Breast epithelium (tissue), 4 donors: ENCODE measurements at places on chromosomes 5 and 9. TPM values are rescaled to one million over a fixed set of nuclear protein-coding genes. Genes with fewer than 3 reads are reported as not detected.

DNA sequence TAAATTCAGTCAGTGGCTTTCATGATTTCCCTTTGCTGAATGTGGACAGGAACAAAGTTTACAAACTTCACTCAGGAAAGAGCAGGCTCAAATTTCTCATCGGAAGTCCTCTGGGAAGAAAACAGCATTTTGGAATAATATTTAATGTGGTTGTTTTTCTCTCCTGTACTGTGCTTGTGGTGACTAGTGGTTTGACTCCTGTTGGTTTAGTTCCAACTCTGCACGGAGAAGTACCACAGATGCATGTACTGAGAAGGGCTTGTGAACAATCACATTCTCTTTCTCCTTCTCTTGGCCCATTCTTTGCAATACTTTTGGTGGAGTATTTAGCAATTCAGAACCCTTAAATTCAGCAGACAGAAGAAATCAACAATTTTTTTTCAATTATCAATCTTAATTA is 13.3 kb downstream of the MPDZ start:
- no peak for DNase-seq

- no peak for DNase-seq
Measured at GRCh38 chr5:176388003-176388443, 375 bp downstream of the NOP16 start.

GRCh38 chr9:87793292-87793691 is 67.4 kb downstream of the CTSL start:
- DNase-seq, result no peak

- DNase-seq, result no peak
Measured at GRCh38 chr9:99411068-99411467, 189.0 kb downstream of the SEC61B start.

DNA sequence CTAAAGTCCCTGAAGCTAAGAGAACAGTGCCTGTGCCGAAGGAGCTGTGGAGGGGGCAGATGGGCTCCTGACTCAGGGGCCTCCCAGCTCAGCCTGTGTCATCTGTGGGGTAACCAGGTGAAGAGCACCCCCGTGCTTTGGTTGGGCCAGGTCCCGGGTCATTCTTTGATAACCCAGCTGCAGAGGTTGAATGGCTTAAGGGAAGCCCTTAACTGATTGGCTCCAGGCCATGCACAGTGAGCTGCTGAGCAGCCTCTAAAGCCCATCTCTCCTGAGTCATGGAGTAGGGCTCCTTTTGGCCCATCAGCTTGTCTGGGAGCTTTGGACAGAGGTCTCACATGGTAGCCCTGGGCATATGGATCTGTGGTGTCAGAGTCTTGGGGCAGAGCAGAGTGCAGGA is 28.7 kb downstream of the COL27A1 start:
- DNase-seq, result no peak

DNA sequence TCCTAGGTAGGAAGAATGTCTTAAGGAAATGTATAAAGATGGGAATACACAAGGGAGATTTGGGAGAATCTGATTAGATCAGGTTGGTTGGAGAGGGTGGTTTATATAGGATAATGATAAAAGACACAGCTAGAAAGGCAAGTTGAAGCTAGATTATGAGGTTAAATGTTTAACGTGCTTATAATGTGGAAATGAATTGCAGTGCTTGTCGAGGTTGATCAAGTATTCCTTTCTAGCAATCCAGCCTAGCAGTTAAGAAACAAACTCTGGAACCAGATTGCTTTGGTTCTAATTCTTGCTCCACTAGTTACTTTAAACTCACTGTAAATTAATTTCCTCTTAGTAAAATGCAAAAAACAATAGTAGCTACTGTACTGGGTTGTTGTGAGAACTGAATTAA is 76.5 kb downstream of the NIPBL start:
- DNase-seq, result no peak

DNA sequence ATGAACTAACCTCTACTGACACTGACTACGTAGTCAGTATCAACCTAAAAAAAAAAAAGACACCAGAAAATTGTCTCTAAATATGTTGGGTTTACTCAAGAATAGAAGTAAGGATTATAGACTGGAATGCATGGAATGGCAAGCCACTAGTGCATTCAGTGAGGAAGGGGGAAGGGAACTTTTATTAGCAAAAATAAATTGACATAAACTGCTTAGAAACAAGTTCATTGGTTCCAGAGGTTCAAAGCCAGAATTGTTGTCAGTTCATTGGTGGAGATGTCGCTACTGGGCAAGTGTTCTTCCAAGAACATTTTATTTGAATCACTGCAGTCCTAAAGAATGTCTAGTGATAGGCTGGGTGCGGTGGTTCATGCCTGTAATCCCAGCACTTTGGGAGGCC is 26.1 kb upstream of the AOPEP start:
- no peak for DNase-seq

DNA sequence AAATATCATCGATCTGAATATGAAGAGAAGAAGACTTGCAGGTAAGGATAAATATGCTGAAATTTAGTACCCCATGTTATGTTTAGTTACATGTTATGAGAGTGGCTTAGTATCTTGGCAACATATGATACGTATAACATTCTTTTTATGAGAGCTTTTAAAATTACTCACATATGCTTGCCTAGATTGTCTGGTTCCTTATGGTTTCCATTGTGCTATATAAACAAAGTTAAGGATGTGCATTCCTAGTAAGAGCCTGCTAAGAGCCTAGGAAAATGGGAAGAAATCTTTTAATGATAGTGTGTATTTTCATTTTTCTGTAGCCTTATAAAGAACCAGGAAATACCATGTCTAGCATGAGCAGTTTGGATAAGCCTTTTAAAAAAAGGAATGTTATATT is 112.0 kb upstream of the KCNN2 start:
- DNase-seq, result no peak

DNA sequence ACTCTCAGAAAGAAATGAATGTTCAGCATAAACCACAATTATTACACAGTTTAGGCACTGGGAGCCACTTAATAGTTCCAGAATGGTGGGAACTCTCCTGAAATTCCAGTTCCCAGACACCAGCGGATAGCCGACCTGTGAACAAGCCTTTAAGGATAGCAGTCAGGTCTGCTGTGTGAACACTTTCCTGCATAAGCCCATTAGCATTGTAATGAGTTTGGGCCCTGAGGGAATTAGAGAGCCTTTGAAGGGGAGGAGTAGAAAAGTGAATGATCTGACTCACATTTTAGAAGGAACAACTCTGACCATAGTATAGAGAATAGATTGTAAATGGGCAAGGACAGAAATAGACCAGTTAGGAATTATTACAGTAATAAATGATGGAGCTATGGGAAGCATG is 189.1 kb downstream of the ADGRV1 start:
- no peak for DNase-seq

DNA sequence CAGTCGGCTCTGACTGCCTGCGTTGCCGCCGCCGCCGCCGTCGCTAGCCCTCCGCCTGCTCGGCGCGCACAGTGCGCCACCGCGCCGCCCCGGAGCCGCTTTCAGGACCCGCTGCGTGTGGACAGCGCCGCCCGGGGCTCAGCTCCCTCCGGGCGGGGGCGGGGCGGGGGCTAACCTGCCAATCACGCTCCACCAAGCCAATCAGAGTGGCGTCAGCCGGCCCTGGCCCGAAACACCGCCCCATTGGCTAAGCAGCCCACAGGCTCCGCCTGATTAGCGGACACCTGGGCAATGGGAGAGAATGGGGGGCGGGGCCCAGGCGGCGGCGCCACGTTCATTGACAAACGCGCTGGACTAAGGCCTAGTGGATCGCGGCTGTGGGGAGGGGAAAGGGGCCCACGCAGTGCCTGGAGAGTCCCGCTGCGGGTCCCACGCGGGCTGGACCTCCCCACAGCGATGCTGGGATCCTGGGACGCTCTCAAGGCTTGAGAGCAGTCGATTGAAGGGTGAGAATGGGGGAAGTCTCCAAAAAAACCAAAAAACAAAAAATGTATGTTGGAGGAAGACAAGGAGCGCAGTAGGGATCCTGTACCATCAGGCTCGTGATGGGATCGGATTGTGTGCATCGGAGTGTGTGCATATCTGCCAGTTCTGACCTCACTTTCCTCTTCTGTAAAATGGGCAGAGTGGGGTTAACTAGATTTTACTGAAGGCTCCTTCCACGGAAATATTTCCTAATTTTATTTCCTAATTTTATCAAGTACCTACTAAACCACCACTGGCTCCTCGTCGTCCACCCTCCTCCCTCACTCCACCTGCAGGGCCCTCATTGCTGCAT is 6.3 kb downstream of the PAX5 start:
- peak; percentile 64 for DNase-seq

- peak; percentile 71 for DNase-seq
Measured at GRCh38 chr5:75236322-75237316, at the start of gene ANKRD31. ANKRD31 (minus strand) TSS chr5:75236878; CDS start chr5:75236686, 192 bp downstream.

- no peak for DNase-seq
Measured at GRCh38 chr5:80124121-80124918, 89.2 kb downstream of the THBS4 start.

DNA sequence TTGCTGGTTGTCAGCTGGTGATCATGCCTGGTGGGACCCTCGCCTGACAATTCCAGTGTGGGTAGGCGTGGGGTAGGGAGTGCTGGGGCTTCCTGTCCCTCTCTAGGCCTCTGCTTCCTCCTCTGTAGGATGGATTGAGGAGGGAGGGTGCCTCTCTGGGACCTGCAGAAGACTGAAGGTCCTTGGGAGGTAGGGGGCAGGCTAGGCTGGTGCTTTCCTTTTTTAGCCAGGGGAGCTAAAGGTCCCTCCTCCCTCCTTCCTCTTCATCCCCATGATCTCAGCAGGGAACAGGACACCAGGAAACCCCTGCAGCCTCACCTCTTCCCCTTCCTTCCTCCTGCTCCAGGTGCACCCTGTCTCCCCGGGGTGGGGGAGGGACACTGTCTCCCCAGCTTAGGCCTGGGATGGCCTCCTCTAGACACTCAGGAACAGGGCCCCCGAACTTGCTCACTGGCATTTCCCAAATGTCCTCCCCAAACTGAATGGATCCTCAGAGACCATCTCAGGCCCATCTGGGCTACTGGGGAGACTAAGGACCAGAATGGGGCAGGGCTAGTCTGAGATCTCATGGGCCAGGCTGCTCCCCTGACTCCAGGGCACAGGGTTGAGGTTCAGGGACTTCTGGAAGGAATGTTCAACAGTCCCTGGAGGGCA is 8.4 kb downstream of the SH2D3C start:
- DNase-seq, result no peak

GRCh38 chr9:124480621-124480981 is 26.6 kb downstream of the NR5A1 start:
- no peak for DNase-seq

- DNase-seq, result no peak
Measured at GRCh38 chr5:104412649-104413240, 850.2 kb upstream of the NUDT12 start.

- no peak for DNase-seq
Measured at GRCh38 chr9:91407580-91408318, 15.9 kb downstream of the NFIL3 start.

GRCh38 chr5:173648308-173648866 is 31.9 kb upstream of the BOD1 start:
- no peak for DNase-seq

DNA sequence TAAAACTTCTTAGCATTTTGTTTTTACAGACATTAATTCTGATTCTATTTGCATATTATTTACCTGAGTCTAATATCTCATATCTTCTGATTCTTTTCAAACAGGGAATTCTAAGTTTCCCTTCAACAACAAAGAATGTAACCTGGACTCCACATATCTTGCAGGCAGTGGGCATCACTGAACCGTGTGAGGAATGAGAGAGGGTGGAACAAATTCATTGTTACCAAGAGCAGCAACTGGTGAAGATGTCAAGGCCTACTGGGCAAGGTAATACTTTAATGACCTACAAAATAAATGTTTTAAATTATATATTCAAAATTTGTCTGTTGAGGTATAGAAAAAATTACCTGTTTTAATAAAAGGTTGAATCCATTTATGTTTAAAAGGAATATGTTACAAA is 455.3 kb upstream of the TUSC1 start:
- DNase-seq, result no peak

DNA sequence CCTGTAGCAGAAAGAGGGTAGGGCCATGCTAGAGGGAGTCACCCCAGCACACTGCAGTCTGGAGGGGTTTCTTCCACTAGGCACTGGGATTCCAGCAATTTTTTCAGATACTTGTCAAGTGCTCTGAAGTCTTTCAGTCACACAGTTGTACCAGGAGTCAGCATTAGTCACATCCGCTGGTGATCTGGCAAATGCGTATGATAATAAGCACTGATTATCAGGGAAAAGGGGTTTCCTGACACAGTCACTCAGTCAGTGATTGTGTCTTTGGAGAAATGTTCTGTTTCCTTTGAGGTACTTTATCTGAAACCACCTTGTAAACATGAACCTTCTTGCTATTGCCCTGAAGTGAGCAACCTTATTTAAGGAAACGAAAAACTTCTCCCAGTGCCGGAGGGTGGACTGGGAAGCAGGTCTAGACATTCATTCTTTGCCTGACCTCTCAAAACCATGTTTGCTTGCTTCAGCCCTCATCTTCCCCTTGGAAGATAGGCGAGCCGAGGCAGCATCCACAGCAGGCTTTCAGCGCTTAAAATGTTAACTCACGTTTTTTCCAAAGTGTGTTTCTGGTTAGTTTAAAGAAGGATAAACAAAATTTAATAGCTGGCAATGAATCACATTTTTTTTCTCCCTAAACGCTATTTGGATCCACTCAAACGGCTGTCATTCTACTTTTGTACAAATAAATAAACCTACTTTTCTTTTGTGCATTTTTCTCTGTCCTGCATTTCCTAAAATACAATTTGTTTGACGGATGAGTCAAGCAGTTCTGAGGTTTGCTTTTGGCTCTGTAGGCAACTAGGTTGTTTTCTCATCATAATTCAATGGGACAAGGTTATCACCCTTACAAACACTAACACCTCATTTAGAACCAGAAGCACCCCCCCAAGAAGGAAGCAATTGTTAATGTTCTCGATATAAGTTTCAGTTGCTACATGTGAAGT is 77.7 kb downstream of the FOXD1 start:
- no peak for DNase-seq

- no peak for DNase-seq
Measured at GRCh38 chr9:75147638-75148037, 59.3 kb downstream of the OSTF1 start.

GRCh38 chr9:27688954-27689353 is 115.7 kb upstream of the C9orf72 start:
- DNase-seq, result no peak

GRCh38 chr5:129541648-129542251 is 81.7 kb downstream of the ADAMTS19 start:
- DNase-seq, result no peak

GRCh38 chr9:136981588-136982231 is 1.1 kb upstream of the LCNL1 start:
- DNase-seq, result no peak

GRCh38 chr5:119445544-119445943 is 6.8 kb upstream of the HSD17B4 start:
- DNase-seq, result no peak

The CDX1 gene
- not detected for total RNA-seq

The IFNB1 gene
- not detected for total RNA-seq

The CD14 gene
- total RNA-seq, result 119 TPM

The PJA2 gene
- total RNA-seq, result 117 TPM

The TNC gene
- 2.4 TPM for total RNA-seq

The ZNF454 gene
- 5.2 TPM for total RNA-seq

The SLC6A7 gene
- not detected for total RNA-seq

The PDE8B gene
- total RNA-seq, result 57.1 TPM

The PCDHGA7 gene
- 10.0 TPM for total RNA-seq

The GRIN1 gene
- total RNA-seq, result 1.9 TPM

The PCA3 gene
- total RNA-seq, result 0.16 TPM
